ENCODE measurements at places on chromosomes 1 and 21.

DNA sequence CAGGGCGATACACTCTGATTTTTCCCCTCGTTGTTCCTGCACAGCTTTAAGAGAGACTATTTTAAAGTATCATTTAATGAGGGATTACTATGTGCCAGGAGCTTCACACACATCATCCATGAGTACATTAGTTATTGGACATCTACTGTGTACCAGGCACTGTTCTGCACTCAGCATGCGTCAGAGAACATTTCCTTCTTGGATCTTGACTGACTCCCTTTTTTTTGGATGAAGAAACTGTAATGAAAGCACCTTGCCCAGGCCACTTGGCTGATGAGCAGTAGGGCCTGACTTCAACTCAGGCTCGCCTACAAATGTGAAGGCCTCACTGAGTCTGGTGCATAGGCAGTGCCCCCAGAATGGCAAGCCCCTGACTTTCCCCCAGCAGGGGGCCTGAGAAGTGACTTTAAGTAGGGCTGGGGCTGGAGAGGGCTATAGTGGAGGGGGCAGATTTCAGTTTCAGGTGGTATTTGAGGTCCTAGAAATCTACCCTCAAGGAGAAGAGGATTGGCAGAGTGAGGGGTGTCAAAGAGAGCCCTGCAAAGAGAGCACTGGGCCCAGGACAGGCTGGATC lies 50.0 kb downstream of the PTPRU start:
- DNase-seq: no peak

GRCh38 chr1:117166076-117166475 lies 44.5 kb upstream of the TRIM45 start:
- DNase-seq: no peak

GRCh38 chr21:38819051-38819718 lies 13.5 kb downstream of the ETS2 start:
- no peak for DNase-seq

DNA sequence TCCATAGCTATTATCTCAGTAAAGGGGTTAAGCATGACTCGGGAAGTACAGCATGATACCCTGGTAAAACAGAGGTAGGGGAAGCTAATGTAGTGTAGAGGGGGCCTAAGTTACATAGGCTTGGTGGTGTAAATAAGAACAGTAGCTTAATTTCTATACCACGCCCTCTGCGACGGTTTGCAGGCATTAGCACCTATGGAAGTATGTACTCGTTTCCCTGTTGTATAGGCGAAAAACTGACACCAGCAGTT lies 470 bp upstream of the NAXE start:
- DNase-seq: no peak

DNA sequence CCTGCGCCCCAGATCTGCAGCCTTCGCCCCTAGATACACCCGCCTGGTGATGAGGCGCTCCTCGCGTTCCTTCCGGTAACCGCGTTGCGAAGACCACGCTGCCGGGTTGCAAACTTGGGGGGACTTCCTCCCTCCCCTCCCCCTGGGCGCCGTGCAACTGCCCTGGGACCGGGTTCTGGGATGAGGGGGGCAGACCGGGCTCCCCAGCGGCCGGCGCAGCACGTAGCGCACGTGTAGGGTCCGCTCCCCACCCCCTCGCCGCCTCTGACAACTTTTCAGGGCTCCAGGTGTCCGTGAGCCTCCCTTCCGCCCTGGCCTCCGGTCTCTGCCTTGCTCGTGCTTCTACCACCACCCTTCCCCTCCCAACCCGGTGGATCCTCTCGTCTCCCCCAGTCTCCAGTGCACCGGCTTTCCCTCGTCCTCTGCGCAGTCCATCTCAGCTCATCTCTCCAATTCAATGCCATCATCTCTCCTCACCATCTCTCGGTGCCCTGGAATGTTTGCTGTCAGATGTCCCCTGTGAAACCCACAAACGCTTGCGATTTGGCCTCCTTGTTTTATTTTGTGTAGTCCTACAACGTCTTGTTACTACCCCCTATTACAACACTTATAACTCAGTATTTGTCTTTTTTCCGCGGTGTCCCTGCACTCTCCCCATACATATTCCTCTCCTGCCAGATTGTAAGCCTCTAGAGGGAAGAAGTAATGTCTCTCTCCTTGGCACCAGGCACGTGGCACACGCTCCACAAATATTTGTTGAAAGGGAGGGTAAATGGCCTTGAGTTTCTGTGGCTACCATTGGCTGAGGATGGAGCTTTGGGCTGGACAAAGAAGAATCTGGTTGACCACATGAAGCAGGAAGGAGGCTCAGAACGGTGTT lies 782 bp downstream of the PCAT6 start:
- no peak for DNase-seq

DNA sequence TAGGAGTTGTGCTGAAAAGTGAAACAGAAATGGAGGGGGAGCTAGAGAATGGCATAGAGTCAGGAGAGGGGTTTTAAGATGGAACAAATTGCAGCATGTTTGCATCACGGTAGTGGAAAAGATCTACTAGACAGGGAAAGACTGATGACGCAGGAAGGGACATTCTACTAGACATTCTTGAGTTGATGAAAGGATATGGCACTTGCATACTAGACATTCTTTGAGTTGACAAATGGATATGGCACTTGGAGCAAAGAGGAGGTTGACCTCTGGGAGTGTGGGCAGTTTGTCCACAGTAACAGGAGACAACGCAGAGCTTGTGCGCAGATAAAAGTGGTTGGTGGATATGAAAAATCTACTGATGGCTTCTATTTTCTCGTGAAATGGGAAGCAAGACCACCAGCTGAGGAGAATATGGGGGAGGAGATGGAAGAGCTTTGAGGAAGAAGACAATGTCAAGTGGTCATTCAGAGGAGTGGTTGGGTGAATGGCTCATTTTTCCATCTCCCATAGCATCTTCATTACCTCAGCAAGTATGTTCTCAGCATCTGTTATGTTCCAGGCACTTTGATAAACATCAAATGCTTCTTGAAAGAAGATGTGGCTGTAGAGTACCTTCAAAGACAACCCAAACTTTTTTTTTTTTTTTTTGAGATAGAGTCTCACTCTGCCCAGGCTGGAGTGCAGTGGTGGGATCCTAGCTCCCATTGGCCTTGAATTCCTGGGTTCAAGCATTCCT lies 2.4 kb upstream of the CTPS1 start:
- no peak for DNase-seq

- no peak for DNase-seq
Measured at GRCh38 chr1:29655945-29656850, 419.9 kb downstream of the PTPRU start.

DNA sequence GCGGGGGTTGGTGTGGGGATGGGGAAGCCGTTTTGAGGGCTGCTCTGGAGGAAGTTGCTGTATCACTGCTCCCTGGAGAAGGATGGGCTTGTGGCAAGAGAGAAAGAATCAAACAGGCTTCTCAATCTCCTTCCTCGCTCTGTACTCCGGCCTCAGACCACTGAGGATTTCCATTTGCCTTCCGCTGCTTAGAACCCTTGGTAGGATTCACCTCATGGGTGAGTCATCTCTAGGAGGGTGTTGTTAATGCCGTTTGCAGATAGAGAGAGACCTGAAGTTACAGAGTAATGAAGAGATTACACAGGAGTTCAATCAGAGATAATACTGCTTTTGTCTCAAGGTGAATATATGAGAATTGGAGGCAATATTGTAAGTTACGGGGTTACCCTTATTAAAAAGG lies 15.3 kb downstream of the SLC35F3 start:
- no peak for DNase-seq

GRCh38 chr1:117339866-117340700 lies 27.2 kb upstream of the MAN1A2 start:
- no peak for DNase-seq

DNA sequence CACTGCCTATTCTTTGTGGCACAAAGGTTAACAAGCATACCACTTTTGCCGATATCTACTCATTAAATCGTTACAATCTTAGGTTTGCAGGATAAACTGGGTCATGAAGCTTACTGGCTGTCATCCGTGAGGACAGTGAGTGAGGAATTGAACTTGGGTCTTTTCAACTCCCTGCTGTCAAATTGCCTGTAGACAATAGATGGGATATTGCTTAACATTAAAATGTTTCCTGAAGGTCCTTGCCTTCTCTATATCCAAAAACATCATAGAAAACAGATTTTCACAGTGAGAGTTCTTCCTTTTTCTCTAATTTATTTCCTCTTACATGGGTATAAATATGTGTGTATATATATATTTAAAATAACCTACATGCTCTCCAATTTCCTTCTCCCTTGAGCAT lies 257.8 kb downstream of the LMO4 start:
- no peak for DNase-seq

DNA sequence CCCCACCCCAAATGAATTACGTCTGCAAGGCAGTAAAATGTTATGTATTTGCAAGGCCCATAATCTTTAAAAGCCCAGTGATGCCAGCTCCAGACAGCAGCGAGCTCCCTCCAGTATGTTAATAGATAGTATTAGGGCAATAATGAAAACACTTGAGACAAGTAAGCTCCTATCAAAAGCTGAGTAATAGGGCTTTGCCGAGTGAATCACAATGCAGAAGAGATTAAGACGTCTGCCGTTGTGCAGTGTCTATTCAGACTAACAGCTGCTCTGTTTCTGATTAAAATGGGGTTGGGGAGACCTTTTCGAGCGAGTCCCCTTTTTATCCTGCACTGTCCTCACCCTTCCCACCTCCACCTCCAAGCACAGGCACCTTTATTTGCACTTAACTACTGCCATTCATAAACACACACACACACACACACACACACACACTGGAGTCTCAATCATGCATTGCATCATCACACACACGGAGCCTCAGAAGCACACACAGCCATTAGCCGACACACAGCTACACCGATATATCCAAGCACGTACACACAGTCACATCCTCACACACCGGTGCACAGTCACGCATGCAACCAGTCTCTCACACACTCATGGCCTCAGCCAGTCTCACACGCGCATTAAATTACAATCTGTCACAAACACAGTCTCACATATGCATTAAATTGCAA lies 46.0 kb upstream of the FOXO6 start:
- DNase-seq: no peak

DNA sequence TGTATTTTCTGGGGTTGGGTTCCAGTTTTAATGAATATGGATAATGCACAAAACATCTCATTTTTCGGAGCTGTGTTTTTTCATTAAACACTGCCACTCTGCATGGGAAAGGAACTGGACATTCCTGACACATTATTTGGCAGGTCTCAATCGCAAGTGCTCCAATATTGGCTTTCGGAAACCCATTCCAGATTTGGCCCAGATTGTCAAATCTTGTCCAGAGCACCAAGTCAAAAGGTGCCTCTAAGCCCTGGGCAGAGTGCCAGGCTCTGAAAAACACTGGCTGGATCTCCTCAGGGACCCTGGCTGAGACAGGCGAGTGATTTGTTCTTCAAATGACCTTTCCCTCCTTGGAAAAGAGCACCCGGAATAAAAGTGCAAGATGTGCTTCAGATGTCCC lies 68.4 kb upstream of the MRPS6 start:
- no peak for DNase-seq

DNA sequence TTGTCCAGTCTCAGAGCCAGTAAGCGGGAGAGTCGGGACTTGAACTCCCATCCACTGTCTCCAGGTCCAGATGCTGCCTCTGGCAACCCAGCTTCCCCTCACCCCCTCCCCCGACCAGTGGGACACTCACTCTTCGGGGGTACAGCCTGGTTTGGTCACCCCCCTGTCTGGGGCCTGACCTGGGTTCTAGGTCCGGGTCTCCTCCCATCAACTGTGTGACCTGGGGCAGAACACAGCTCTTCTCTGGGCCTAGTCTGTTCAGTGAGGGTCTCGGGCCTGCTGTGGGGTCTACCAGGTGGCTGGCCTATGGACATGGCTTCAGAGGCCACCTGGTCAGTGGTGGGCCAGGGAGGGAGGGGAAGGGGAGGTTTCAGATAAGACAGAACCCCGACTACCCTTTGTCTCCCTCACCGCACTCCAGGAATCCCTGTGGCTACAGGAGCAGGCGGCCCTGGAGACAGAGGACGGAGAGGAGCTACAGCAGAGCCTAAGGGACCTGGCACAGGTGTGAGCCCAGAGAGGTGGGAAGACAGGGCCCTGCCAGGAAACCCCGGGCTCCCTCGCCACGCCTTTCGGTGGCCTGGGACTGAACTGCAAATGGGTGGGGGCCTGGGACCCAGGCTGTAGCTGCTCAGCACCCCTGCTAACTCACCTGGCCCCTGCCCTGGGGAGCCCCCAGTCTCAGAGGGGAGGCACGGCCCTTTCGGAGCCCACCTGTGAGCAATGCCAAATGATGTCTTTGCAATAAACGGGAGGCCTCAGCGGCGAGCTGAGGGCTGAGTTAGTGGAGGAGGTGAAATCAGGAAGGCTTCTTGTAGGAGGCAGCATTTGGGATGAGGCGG lies 4.1 kb upstream of the NBPF3 start:
- no peak for DNase-seq

DNA sequence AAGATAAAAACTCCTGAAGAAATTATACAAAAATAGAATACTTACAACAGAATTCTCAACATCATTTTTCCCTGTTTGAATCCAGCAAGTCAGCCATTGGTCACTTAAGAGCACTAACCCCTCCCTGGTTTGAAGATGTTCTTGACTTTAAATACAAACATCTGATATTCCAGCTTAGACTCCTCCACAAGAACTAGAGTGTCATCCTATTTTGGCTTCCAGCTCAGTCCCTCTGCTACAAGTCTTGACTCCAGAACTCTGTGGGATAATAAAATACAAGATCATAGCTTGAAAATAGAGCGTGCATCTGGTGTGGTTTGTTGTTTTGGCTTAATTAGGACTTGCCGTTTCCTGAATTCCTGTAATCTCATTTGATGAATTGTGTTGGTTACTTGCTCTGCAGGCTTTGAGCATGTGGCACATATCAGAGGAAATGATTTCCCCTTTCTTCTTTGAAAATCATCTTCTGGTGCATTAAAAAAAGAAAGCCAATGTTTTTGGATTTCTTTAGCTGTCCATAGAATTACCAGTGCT lies 63.7 kb upstream of the DPT start:
- DNase-seq: no peak

DNA sequence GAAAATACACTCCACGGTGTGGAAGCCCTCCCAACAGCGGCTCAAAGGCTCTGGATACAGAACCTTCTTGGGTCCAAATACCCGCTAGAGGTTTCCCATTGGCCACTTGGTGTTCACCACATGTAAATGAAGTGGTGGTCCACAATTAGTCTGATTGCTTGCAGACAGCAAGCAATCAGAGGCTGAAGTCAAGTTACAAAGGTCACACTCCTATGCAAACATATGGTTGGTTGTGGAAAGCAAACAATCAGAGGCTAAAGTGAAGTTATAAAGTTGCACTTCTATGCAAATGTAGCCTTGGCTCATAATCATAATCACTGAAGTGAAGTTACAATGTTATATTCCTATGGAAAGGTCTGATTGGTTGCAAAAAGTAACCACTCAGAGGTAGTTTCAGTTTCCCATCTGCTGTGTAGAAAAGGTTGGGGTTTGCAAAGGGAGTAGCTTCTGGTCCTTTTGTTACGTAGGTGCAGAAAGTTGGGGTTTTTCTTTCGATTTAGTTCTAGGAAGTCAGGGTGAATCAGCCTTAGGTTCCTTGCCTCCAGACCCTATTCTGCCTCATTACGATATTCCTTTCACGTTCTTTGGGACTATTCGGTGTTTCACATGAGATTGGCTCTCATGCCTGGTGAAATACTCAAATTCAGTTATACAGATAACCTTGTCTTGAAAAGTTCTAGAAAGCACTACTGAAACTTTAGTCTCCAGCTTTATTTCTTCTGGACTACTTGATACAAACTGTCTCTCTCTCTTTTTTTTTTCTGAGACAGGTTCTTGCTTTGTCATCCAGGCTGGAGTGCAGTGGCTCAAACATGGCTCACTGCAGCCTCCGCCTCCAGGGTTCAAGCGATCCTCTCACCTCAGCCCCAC lies 36.7 kb upstream of the MTF2 start:
- DNase-seq: peak; percentile 35

GRCh38 chr1:116066868-116067565 lies 44.2 kb upstream of the MAB21L3 start:
- DNase-seq: no peak

Measured in GM12891 (cell line).